ENCODE measurements at places on chromosomes 3 and 15.

DNA sequence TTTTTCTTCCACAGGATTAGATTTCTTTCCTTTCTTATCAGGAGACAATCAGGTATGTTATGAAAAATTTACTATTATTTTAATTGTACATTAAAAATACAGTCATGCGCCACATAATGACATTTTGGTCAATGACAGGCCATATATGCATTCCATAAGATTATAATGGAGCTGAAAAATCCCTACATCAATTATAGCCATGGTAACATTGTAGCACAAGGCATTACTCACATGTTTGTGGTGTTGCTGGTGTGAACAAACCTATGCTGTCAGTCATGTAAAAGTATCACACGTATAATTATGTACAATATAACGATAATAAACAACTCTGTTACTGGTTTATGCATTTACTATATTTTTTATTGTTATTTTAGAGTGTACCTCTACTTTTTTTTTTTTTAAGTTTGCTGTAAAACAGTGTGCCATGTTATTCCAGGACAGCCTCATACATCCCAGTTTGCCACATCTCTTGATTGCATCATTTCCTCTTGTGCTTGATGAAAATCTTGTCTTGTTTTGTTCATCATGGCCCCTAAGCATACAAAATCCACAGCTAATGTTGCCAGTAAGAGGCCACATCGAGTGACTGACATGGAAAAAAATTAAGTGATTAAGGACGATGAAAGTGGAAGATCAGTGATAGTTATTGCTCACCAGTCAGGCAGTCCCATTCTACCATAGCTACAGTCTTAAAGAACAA lies 21.4 kb downstream of the CALML4 start:
- DNase-seq: no peak

DNA sequence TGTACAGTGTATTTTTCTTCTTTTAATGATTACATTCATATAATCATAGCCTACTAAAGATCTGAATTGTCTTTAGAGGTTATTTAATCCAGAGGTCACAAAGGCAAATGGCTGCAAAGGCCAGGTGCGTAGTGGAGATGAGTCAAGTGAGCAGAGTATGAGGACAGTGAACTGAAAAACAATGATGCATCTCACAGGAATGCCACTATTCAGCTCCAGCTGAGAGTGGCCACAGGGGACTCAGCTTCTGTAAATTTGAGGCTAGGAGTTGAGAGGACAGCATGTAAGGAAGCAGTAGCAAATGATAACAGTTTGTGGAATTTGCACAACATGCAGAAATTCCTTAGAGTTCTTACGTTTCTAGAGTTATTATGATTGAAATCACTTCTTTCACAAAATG lies 50.4 kb downstream of the COL6A5 start:
- peak; percentile 95 for DNase-seq

DNA sequence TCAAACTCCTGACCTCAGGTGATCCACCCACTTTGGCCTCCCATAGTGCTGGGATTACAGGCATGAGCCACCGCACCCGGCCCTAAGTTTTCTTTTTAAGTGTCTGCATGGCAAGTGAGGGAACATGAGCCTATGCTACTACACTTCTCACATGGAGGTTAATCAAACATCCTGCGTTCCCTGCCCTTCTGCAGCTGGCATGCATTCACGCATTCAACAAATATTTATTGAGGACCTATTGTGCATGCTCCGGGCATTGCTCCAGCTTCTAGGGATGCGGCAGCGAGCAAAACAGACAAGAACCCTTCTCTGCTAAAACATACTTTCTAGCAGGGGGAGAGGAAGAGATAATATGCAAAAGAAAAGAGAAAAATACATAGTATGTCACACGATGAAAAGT lies 42.6 kb upstream of the ACKR4 start:
- no peak for DNase-seq

DNA sequence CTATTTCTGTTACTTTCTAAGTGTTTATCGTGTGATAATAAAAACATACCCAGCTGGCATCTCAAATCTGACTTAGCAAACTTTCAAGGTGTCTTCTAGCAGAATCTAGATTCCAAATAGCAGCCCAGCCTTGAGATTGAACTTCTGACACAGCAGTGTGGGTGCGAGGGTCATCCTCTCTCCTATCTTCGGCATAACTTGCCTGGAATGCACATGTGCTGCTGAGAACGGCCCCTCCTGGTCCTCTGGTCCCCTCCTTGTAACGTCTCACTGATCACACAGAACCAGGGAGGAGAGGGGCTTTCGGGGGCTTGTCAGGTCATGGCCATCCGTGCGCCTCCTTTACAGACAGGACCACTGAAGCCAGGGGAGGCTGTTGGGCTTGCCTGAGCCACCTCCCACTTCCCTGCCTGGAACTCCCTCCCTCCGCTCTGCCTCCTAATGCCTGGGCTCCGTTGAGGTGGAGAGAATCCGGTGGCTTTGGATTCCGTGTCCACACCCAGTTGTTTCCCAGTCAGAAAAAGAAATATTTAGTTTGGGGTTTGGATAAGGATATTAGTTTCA lies 344.4 kb upstream of the C2CD4B start:
- DNase-seq: no peak

GRCh38 chr3:37712918-37713817 lies 148.5 kb upstream of the CTDSPL start:
- DNase-seq: peak; percentile 12

GRCh38 chr3:42728056-42728455 lies 25.5 kb upstream of the HHATL start:
- DNase-seq: no peak

GRCh38 chr3:176914764-176915163 lies 282.5 kb downstream of the TBL1XR1 start:
- DNase-seq: no peak

- peak; percentile 55 for DNase-seq
Measured at GRCh38 chr3:69088063-69088462, 3.3 kb downstream of the ARL6IP5 start.

- peak; percentile 63 for DNase-seq
Measured at GRCh38 chr3:50320853-50321335, 1.7 kb downstream of the HYAL2 start.

- no peak for DNase-seq
Measured at GRCh38 chr3:129507181-129507831, 21.1 kb upstream of the RHO start.

DNA sequence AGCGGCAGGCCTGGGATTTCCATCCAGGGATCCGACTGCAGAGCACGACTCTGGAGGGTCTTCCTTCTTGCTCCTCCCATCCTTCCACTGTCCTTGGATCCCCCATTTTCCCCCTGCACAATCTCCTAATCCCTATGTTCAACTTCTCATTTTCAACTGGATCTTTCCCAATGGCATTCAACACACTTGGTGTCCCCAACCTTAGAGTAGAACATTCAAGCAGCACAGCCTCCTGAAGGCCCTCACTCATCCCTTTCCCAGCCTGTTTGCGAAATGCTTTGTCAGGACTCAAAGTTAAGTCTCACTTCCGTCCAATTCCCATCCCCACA lies 32.3 kb downstream of the RPN1 start:
- DNase-seq: no peak

DNA sequence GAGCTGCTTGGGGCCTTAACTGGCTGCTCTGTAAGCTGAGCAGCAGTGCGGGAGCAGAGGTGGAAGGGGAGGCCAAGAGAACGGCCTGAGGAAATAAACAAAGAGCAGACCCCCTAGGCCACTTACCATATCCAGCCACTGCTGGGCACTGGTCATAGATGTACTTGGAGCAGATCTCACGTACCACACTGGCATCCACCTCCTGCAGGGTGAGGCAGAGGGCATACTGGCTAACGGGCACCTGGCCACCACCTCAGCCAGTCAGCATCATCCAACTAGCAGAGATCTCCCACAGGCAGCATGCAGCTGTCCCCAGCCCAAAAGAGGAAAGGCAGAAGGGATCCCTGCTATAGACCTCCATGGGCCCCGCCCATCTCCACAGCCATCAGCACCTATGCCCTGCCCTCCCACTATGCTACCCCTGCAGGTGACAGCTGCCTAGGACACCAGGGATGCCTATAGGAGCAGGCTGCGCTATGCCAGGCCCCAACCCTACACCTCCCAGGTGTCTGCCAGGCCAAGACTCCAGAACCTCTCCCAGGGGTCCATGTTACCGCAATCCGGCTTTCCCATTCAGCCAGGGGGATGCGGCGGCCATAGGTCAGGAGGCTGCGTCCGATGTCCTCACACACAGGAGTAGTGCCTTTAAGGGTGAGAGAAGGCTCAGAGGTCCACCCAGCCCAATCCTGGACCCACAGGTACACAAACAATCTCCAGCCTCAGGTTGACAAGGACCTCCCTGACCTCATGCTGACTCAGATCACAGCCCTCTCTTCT lies 4.6 kb upstream of the COL7A1 start:
- DNase-seq: no peak

GRCh38 chr3:29871087-29871486 lies 590.2 kb downstream of the RBMS3 start:
- no peak for DNase-seq

GRCh38 chr3:172140499-172141391 lies 101.4 kb downstream of the FNDC3B start:
- peak; percentile 99 for DNase-seq

- DNase-seq: peak; percentile 88
Measured at GRCh38 chr3:24220859-24221657, 273.6 kb downstream of the THRB start.

- no peak for DNase-seq
Measured at GRCh38 chr3:183116025-183116614, 16.8 kb upstream of the MCCC1 start.

DNA sequence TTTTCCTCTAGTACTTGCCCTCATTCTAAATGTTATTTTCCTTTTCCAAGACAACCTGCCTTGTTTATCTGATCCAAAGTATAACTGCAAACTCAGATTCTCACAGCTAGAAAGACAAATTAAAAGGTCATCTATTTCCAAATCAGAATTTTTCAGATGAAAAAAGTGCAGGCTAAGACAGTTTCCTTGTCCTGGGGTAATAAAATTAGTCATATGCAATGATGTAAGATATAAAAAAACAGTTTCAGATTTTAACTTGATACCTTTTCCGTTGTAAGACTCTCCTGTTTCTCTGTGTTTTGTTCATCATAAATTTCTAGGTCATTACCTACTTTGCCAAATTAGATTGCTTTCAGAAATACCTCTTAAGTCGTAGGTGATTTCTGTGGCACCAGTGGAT lies 238.4 kb upstream of the PEX5L start:
- no peak for DNase-seq

DNA sequence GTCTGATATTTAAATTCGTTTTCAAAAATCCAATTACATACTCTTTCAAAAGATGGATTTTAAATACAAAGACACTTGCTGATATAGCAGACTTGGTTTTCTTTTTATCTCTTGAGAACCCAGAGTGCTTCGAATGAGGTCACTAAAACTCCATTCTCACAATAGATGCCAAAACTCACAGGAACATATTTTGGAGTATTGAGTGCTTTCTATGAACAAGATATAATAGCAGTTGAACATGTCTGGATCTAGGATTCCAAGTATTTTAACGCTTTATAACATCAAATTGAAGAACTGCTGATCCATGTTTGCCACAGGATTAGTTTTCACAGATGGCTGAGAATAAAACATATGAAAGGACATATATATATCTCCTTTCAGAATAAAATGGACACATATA lies 113.2 kb downstream of the SAMMSON start:
- no peak for DNase-seq

DNA sequence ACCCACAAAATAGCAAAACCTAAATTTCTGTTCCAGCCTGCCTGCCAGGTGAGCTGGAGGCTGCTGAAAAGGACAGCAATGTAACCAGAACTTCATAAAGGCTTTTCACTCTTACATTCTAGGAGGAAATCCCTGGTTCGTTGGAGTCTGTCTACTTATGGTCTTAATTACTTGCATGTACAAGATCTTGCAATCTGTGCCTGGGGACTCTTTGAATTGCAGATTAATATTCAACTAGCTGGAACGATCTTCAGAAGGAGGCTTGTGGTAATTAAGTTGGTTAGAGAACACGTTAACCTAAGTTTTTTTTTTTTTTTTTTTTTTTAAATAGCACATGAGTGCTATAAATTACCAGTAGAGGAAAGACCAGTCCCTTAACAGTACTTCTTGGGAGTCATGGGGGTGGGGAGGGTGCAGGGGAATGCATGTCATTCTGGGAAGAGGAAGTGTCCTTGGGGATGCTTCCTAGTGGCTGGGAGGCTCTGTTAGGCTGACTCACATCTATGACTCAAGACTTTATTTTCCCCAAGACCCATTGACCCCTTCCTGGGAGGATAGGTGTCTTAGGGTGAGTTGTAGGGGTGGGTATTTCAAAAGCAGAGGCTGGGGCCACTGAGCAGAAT lies 139.8 kb downstream of the RAB11A start:
- DNase-seq: no peak

- DNase-seq: no peak
Measured at GRCh38 chr3:23809294-23809693, 3.5 kb downstream of the UBE2E1 start.

- no peak for DNase-seq
Measured at GRCh38 chr3:102449341-102449740, 14.5 kb downstream of the ZPLD1 start.

DNA sequence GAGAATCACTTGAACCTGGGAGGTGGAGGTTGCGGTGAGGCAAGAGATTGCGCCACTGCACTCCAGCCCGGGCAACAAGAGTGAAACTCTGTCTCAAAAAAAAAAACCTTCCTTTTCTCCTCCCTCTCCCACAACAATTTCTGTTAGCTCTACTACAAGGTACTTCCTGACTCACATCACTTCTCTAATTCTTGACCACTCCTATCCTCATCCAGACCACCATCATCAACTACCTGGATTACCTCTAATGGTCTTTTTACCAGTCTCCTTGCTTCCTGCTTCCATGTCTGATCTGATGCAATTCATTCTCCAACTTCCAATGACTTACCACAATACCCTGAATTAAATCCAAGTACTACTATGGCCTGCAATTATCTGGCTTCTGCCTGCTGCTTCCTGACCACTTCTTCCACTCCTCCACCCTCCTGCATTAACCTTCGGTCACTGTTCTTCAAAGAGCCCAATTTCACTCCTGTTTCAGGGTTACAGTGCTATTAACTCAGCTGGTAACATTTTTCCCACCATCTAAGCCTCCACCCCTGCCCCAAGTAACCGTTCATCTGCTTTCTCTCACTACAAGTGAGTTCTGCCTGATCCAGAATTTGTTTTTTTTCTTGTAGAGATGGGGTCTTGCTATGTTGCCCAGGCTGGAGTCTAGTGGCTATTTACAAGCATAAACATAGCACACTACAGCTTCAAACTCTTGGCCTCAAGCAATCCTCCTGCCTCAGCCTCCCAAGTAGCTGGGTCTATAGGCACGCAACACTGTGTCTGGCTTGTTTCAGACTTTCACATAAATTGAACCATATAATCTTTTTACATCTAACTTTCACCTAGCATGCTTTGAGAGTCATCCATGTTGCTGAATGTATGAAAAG lies 27.8 kb downstream of the DCAF1 start:
- DNase-seq: no peak

DNA sequence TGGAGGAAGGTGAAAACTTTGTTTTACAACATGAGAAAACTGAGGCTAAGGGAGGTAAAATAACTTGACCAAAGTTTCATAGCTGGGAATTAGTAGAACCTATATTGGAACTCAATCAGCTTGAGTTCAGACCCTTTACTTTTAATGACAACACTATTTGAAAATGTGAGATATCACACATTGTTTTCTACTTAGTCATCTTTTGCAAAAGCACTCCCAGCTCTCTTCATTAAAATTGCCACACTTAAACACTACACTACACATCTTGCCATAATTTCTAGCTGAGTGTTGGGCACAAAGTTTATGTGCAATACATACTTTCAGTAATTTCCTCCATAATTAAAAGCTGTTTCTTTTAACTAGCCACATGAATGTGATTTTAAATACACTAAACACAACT lies 230.4 kb upstream of the DCBLD2 start:
- DNase-seq: no peak

- DNase-seq: no peak
Measured at GRCh38 chr15:97522347-97522746, 438.2 kb upstream of the ARRDC4 start.

GRCh38 chr3:49790626-49791411 lies 4.5 kb upstream of the IP6K1 start:
- DNase-seq: no peak
